ENCODE measurements at places on chromosomes 16 and 17.

DNA sequence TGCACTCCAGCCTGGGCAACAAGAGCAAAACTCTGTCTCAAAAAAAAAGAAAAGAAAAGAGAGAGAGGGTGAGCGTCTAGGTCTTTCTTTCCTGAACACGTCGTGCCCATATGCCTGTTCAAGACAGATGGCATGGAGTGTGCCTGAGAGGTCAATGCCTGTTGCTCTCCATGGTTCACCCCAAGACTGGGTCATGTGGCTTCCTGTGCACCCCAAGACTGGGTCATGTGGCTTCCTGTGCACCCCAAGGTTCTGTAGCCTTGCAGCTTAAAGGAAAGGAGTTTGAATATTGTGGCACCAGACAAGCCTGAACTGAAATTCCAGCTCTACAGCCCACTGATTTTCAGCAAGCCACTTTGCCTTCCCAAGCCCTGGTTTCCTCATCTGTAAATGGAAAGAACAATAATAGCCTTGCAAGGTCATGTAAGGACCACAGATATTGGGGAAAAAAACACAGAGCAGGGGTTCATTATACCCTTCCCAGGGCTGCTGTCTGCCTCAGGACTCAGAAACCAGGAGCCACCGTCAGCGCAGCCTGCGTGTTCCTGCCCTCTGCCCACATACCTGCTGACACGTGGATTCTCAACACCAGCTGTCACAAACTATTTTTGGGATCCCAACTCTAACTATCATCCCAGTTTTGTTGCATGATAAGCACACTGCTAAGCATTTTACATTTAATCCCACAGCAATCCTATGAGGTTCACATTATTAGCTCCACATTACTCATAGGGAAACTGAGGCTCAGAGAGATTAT is 18.0 kb upstream of the NAGS start:
- no peak for DNase-seq

GRCh38 chr16:77895962-77896361 is 107.6 kb downstream of the VAT1L start:
- DNase-seq: no peak

GRCh38 chr17:4329838-4330237 is 36.6 kb downstream of the UBE2G1 start:
- peak; percentile 91 for DNase-seq

- DNase-seq: no peak
Observed at GRCh38 chr16:56603589-56603988, 4.8 kb upstream of the MT2A start.

GRCh38 chr16:64051824-64052223 is 1070.0 kb downstream of the CDH11 start:
- DNase-seq: no peak

- peak; percentile 95 for DNase-seq
Observed at GRCh38 chr16:50396761-50397535, 28.2 kb upstream of the BRD7 start.

GRCh38 chr17:16428098-16428882 is 12.9 kb downstream of the TRPV2 start:
- no peak for DNase-seq
